Activated naive CD4-positive, alpha-beta T cell (primary cell): ENCODE measurements at places on chromosomes 7 and 10.

GRCh38 chr7:133556048-133556447 lies 303.2 kb downstream of the EXOC4 start:
- no peak for DNase-seq

DNA sequence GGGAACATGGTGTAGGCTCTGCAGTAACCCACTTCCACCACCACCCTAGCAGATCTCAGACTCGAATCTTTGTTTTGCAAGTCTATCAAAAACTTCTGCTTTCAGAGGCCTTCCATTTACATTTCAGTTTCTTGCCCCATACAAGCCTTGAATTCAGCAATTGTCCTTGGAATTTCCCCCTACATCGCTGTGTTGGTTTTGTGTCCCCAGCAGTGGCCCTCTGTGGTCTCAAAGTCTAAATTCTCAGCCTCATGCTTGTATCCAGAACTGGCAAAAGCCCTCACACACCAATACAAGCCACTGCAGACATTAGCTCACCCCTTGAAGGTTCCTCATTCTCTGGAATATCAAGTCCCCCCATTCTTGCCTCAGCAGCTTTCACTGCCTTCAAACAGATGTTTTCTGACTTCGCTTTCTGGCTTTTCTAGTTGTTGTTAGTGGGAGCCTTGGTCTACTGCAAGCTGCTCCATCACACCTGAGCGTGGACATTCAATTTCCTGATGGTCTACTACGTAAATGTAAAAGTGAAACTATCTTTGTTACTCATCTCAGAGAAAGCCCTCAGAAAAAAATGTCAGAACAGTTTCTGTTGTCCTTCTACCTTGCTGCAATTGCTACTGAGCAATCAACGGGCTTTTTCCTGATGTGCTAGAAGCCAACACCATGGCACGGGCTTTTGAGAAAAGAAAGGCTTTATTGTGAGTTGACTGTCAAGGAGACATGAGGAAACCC lies 1.8 kb upstream of the NUB1 start:
- DNase-seq = no peak

DNA sequence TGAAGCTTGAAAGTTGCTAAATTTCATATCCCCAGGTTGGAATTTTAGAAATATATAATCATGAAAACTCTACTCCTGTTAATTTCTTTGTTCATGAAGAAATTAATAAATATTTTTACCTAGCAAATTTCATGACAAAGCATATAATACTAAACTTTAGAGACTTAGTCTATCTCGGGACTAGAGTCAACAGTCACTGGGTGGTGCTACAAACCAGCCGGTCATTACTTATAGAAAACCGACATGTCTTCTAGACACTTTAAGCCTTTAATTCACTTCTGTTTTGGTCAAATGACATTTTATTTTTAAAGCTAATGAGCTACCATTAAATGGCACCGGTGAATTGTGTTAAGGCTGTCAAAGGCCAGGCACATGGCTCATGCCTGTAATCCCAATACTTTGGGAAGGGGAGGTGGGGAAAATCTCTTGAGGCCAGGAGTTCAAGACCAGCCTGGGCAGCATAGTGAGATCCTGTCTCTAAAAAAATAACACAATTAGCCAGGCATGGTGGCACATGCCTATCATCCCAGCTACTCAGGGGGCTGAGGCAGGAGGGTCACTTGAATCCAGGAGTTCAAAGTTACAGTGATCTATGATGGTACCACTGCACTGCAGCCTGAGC lies 270.1 kb downstream of the CACNA2D1 start:
- no peak for DNase-seq

DNA sequence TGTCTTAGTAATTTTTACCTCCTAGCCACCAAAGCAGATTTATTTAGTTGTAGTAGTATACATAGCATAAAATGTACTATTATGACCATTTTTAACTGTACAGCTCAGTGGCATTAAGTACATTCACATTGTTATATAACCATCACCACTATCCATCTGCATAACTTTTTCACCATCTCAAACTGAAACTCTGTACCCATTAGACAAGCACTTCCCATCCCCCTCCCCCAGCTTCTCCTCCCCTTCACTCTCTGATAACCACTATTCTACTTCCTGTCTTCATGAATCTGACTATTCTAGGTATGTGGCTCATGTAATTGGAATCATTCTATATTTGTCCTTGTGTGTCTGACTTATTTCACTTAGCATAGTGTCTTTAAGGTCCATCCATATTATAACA lies 71.9 kb downstream of the MRPL32 start:
- no peak for DNase-seq

- DNase-seq = no peak
These were observed 7.4 kb upstream of the RRP12 start for GRCh38 chr10:97408496-97408992.

- no peak for DNase-seq
These were observed 30.7 kb upstream of the EPC1 start for GRCh38 chr10:32377458-32378259.

GRCh38 chr10:11578802-11579255 lies 32.6 kb downstream of the USP6NL start:
- no peak for DNase-seq

DNA sequence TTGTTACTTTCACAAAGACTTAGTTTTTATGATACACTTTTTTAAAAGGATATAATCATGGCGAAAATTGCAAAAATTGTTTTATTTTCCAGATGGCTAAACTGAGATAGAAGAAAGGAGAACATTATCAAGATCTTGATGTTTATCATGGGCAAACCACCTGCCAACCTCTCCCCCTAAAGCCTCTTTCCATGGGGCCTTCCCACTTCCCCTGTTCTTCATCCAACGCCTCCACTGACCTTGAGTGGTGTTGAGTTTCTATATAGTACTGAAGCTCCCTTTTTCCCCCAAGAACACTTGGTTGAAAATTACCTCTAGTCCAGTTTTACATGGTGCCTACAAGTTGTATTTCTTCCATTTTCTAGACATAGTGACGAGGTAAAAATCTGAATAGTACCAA lies 5.0 kb downstream of the CREB3L2 start:
- no peak for DNase-seq
